Eye (tissue), 1 donor: ENCODE measurements at places on chromosomes 7 and 10.
A peak's percentile ranks its signal among the peaks of the same experiment; 100 is the strongest.

GRCh38 chr10:90047243-90047729 is 345.9 kb downstream of the KIF20B start:
- no peak for DNase-seq

DNA sequence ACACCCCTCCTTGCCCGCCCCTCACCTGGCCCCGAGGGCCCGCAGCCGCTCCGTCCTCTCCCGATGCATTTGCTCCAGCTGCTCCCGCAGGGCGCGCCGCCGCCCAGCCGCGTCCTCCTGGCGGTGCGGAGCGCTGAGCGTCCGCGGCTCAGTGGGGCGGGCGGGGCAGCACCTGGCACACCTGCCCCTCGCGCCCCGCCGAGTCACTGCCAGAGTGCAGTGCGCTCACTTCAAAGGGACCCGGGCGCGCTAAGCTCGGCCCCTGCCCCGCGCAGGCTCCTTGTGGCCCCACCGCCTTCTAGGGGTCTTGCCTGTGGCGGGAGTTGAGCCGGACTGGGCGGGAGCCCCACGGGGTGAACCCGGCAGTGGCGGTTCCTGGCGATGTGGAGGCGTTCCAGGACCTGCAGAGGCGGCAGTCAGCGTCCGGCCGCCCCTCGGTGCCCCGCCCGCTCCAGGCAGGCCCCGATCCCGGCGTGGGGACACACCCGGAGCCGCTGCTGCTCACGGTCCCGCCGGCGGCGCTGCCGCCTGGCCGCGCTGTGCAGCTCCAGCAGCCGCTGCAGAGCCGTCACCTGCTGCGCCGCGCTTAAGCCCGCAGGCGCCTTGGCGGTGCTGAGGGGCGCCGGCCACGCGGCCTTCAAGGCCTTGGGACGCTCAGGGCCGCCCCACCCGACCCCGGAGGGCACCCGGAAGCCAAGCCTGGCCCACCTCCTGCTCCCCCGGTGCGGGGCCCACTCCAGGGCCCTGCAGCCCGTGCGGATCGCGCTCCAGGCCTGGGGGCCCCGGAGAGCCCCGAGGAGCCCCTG is 6.7 kb downstream of the ATP6V1F start:
- peak; percentile 84 for DNase-seq

GRCh38 chr10:78867555-78867939 is 201.2 kb upstream of the ZMIZ1 start:
- no peak for DNase-seq

DNA sequence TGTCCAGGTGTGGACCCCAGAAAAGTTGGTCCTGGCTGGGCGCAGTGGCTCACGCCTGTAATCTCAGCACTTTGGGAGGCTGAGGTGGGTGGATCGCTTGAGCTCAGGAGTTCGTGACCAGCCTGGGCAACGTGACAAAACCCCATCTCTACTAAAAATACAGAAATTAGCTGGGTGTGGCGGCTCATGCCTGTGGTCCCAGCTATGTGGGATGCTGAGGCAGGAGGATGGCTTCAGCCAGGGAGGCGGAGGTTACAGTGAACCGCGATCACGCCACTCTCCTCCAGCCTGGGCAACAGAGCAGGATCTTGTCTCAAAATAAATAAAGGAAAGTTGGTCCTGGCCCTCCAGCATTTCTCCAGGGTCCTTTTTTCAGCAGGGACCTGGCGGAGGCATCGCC is 1.4 kb downstream of the NUDT1 start:
- no peak for DNase-seq
